ENCODE measurements at places on chromosomes 2 and 18.

GRCh38 chr2:74507926-74508520 lies 528 bp upstream of the PCGF1 start:
- DNase-seq = peak; percentile 83

DNA sequence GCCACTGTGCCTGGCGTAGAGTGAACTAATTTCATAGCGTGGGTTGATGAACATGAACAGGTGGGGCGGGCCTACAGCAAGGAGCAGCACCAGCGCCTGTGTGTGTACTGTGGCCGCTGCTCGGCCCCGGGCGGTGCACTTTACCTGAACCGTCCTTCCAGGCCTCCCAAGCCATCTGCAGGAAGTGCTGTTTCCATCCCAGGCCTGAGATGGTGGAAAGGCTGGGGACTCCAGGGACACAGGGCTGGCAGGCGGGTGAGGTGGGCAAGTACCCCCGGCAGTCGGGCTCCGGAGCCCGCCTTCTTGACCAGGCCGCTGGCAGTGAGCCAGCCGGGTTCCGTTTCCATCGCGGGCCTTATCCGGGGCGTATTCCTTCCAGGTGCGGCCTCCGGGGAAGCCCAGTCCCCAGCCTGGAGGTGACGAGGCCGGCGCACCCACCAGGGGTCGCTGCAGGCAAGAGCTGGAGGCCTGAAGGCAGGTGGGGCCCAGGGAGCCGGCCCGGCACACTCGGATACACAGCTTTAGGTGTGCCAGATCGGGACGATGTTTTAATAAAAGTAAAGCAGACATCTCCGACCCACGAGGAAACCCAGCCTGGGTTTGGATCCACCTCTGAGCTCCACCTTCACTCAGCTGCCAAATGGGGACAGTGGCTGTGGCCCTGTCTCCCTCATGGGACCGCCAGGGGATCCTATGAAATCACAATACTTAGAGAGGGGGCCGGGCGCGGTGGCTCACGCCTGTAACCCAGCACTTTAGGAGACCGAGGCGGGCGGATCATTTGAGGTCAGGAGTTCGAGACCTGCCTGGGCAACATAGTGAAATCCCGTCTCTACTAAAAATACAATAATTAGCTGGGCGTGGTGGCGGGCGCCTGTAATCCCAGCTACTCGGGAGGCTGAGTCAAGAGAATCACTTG lies 22.7 kb upstream of the PDIA6 start:
- peak; percentile 98 for DNase-seq

- no peak for DNase-seq
These were observed 234.0 kb downstream of the ZNF407 start for GRCh38 chr18:74831571-74832250.

DNA sequence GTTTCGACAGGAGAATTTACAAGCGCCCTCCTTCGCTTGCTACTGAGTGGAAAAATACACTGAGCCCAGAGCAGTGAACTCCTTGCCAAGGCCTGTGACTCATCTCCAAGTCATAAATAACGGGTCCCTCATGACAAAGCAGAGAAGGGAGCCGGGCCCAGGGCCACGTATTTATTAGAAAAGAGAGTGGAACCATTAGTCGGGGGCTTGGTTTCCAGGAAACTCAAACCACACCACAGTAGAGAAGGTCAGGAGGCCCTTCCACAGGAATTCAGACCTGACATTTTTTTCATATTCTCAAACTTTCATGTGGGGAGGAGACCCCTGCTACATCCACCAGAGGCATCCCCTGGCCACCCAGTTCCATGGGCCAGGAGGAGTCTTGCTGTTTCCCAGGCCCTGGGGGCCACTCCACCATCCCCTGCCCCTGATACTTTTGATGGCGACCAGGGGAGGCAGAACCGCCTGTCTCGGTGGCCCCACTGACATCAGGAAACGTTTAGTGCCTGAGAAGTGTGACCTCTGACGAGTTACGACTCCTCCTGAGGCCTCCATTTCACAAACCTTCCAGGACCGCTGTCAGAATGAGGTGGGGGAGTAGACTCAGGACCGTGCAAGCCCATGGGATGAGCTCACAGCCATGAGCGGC lies 289.7 kb downstream of the DYSF start:
- DNase-seq = no peak

DNA sequence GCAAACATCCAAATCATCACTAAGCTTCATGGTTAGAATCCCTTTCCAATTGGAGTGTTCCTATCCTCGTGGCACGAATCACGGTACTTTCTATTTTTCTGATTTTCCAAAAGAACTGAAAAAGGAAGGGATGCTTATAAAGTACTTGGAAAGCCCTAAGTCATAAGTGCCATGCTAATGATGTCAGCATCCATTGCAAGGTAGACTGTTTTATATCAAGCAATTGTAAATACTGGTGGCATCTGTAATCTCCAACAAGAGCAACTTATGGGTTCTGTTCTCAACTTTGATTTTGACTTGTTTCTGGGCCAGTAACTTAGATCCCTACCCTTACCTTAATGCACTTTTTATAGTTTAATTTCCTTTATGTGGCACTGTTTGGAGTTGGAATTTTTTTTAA lies 619.5 kb downstream of the BCL11A start:
- no peak for DNase-seq

DNA sequence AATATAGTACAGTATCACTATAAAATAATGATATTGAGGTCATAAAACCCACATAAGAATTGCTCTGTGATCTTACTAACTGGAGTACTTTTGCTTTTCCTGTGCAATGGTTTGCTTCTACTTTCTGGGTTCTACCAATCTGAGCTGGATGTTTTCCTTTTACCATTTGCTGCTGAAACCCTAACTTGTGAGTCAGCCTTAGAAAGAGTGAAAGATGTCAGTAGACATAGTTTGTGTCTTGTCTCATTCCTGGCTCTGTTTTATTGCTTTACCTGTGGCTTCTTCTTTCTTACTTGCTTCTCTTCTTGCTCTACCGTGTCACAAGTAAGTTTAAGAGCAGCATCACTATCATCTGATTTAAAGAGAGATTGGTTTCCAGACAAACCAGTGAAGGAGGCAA lies 61.0 kb downstream of the MBD2 start:
- no peak for DNase-seq

GRCh38 chr2:36177282-36177681 lies 178.3 kb upstream of the CRIM1 start:
- DNase-seq = no peak

- peak; percentile 91 for DNase-seq
These were observed 919 bp upstream of the CYP1B1 start for GRCh38 chr2:38076710-38077430.
